ENCODE measurements at places on chromosomes 7 and 10. TPM values are rescaled to one million over a fixed set of nuclear protein-coding genes. Genes with fewer than 3 reads are reported as not detected.

PRLHR gene
- not detected for total RNA-seq

SEMA4G gene
- 3.5 TPM for total RNA-seq

SLC13A4 gene
- total RNA-seq = 2.0 TPM

HERC4 gene
- 83.7 TPM for total RNA-seq

AGAP9 gene
- 8.9 TPM for total RNA-seq

COL26A1 gene
- 0.14 TPM for total RNA-seq

PNLIPRP2 gene
- total RNA-seq = 2.3 TPM

PURB gene
- 31.5 TPM for total RNA-seq

NUDT13 gene
- 0.56 TPM for total RNA-seq

DNA sequence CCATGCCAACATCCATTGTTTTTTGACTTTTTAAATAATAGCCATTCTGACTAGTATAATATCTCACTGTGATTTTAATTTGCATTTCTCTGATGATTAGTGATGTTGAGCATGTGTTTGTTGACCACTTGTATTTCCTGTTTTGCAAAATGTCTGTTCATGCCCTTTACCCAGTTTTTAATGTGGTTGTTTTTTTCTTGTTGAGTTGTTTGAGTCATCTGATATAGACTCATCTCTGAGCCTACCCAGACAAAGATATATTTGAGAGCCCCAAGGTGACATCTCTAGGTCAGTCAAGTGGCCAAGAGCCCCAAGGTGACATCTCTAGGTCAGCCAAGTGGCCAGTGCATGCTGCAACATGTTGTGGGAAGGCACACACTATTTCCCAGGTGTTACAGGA lies 224.7 kb downstream of the HECW1 start:
- no peak for DNase-seq

DNA sequence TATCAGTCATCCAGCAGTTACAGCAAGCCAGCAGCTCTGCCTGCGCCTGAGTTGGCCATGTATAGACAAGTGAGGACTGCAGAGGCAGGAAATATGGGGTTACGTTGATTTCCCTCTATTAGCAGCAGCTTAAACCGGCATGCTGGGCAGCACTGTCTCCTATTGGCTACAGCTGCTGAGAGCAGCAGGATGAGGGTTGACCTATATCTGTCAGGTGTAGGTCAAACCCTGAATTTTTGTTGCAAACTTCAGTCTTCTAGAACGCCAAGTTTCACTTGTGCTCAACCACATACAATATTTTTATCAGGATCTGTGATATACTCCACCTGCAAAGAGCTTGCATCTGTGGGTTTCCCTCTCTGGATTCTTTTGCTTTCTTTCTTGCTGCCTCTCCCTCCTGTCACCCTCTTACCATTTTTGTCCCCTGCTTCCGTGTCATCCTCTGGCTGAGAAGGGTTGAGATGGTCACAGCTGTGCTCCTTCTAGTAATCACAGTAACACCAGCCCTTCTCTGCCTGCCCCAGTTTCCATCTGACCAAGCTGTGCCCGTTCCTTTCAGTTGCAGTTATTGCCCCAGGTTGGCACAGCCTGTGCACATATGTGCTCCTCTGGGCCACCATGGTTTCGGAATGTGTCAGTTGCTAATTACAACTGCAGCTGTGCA lies 23.8 kb upstream of the GLCCI1 start:
- DNase-seq = no peak

DNA sequence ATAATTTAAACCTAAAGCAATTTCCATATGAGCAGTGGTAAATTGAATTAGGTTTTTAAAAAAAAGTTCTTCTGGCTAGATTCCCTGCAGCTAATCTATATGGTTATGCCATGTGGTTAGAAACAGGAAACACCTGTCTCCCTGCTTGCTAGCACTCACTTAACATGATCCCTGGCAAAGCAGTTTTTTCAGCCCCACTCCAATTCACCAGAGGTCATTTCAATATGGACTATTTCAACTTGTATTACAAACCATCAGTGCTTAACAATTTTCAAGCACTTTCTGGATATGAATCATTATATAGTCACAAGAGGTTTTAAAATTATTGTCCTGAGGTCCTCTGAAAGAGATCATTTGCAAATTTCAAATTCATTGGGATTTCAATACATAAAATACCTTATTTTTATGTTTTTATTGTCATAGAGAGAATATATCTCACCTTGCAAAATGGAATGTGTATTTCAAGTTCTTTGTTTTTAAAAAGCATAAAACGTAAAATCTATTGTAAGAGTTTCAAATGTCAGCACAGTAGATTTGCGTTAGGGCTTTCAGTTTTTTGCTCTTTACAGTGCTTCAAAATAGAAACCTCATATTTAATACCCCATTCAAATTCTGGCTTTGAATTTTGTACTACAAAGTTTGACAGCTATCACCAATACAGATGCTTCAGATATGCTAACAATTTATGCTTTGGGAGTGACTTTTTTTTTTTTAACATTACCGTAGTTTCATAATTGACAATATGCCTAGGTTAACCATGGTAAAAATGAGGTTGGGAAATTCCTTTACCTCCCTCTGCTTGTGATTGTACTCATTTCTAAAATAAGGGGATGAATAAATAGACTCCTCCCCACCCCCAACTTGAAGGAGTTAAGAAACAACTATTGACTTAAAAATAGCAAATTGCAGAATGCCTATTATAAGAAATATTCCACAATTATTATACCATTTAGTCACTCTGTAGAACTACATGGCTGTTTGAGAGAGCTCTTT lies 117.5 kb upstream of the HGF start:
- no peak for DNase-seq

GRCh38 chr7:147376192-147376591 lies 1214.4 kb upstream of the C7orf33 start:
- no peak for DNase-seq

- DNase-seq = no peak
Observed at GRCh38 chr7:22659741-22660140, 67.3 kb upstream of the IL6 start.

GRCh38 chr7:104938741-104939390 lies 75.1 kb upstream of the KMT2E start:
- DNase-seq = no peak

GRCh38 chr7:133854739-133855138 lies 272.4 kb upstream of the LRGUK start:
- DNase-seq = no peak

- DNase-seq = no peak
Observed at GRCh38 chr7:82078807-82079206, 309.0 kb upstream of the HGF start.

DNA sequence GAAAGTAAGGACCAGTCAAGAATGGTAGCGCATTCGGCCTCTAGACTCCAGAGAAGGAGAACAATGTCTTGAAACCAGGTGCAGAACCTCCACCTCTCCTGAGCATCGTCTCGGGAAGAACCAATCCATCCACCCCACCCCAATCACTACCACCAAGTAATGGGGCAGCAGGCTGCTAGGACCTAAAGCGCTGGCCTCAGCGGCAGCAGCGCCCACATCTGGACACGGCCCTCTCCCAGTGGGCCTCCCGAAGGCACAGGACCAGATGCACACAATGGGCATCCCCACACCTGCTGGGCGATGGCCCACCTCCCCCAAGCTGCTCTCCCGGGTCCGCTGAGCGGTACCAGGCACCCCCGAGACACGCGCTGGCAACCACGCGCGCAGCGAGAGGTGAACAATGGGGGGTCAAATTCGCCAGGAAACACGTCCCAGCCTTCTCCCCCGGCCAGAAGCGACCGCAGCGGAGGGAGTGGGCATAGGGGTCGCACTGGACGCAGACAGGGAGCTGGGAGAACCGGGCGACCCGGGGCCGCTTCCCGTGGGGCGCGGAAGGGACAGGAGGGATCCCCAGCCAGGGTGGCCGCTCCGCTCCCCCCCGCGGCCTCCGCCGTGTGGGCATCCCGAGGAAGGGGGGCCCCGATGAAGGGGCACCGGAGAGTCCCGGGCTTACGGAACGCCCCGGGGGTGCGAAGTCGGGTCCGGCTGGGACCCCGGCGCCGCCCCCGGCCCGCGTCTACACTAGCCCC lies 506 bp downstream of the CTTNBP2 start:
- DNase-seq = no peak

DNA sequence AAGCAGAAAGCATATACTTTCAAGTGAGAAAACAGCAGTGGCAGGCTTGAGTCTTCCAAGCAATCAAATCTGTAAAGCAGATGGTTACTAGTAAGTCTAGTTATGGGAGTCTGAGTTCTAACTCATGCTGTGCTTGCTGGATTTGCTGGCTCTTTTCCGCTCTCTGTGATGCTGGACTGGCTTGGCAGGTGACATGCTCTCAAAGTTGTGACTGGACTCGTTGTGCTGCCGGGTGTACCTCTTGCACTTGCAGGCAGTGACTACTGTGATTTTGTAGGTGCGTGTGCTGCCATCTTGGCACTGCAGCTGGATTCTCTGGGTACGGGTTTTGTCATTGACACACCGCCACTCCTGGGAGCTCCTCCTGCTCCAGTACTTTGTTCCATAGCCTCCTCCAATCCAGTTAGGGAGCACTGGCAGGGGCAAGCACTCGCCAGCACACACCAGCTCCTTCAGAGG lies 3.1 kb downstream of the SOSTDC1 start:
- DNase-seq = no peak

DNA sequence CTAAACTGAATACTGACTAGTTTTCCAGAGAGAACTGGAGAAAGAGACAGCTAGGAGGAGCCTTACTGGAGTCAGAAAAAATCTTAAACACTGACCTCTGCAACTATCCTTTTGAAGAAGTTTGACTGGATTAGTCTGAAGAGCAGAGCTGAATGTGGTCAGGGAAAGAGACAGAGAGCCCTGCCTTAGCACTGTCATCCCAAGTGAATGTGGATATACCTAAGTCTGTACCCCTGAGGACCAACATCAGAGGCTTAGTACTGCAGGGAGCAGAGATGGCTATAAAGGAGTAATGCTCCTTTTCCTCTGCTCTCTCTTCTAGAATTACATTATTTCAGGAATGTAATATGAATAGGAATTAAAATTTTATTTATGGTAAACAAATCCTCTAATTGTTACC lies 69.8 kb upstream of the TMEM140 start:
- no peak for DNase-seq

DNA sequence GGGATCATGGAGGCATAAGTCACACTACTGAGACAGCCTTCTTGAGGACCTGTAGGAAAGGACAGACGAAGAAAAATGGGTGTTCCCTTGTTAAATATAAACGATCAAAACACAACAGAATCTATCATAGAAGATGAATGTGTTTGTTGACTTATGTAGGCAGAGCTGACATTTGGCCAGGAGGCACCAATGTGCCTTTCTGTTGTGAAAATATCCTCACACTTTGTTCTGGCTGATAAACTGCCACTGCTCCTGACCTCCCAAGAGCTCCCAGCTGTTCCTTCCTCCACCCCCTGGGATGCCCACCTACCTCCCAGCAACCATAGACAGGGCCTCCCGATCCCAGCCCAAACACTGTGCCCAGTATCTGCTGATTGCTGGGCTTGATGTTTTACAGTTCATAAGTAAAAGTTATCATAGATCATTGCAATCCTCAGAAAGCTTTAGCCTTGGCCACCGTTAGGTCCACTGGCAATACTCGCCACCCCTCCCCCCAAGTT lies 116.6 kb downstream of the CTTNBP2 start:
- no peak for DNase-seq

DNA sequence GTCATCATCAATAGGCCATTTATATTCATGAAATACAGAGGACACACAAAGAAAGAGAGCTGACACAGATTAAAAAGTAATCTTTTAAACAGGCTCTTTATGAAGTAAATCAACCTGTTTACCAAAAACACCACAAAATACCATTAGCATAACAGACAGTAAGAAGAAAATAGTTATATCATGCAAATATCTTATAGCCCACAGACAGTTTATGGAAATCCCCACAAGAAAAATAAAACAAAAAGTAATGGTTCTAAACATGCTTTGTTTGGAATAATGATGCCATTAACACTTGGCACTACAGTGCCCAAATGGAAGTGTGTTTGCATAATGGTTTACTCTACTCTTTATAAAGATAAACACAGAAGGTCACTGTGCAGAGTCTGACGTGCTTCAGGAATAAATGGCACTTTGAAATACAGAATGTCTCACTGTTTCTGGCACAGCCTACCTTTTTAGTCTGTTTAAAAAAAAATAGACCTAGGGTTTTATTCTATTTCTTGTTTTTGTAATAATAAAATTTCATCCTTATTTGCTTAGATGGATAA lies 30.1 kb downstream of the SEMA3D start:
- no peak for DNase-seq

- DNase-seq = no peak
Observed at GRCh38 chr10:99534939-99535763, 2.4 kb downstream of the NKX2-3 start.

Data from thoracic aorta (tissue), 2 donors.